ENCODE measurements at places on chromosomes 11 and 22. TPM values are rescaled to one million over a fixed set of nuclear protein-coding genes. Genes with fewer than 3 reads are reported as not detected.

GRCh38 chr11:19368726-19369375, 128.1 kb upstream of the E2F8 start:
- no peaks in the 10 kb centered on the region for H3K27me3 ChIP-seq
- no peak overlapping the region for H3K4me3 ChIP-seq
- H3K36me3 ChIP-seq, result no peaks in the 10 kb centered on the region

The GRM5 gene
- polyA plus RNA-seq, result 0.01 TPM

The FIBIN gene
- 14.9 TPM for polyA plus RNA-seq

The DDT gene
- polyA plus RNA-seq, result 79.8 TPM

The NCR3LG1 gene
- 5.2 TPM for polyA plus RNA-seq

GRCh38 chr11:134332189-134332631, 422 bp downstream of the GLB1L2 start:
- DNase-seq, result no peak
- H3K4me1 ChIP-seq, result no peaks in the 10 kb centered on the region
- no peak overlapping the region for H3K27ac ChIP-seq
- no peak overlapping the region for H3K4me3 ChIP-seq

The THRSP gene
- polyA plus RNA-seq, result 0.19 TPM

DNA sequence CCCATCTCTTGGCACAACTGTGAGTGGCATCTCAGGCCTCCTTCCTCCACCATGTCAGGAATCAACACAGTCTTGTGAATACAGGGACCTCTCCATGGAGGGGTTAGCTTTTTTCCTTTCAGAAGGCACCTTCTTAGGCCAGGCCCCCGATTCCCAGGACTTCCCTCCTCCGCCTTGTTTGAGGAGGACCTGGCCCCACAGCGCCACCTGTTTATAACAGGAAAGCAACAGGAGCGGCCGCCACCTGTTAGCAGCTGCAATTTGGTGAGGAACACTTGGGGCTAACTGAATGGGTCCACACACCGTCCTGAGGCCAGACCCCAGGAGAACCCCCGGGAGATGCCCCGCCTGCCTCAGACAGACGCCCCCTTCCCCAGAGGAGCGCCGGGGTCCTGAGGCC, 3.8 kb upstream of the PKP3 start:
- H3K27ac ChIP-seq, result no peak overlapping the region
- no peak overlapping the region for H3K4me3 ChIP-seq
- no peak for DNase-seq
- H3K36me3 ChIP-seq, result no peaks in the 10 kb centered on the region
- H3K27me3 ChIP-seq, result peaks cover 4% of the 10 kb centered on the region
- peaks cover 10% of the 10 kb centered on the region for H3K4me1 ChIP-seq

The SCGB1C1 gene
- polyA plus RNA-seq, result not detected

The C11orf21 gene
- polyA plus RNA-seq, result not detected

DNA sequence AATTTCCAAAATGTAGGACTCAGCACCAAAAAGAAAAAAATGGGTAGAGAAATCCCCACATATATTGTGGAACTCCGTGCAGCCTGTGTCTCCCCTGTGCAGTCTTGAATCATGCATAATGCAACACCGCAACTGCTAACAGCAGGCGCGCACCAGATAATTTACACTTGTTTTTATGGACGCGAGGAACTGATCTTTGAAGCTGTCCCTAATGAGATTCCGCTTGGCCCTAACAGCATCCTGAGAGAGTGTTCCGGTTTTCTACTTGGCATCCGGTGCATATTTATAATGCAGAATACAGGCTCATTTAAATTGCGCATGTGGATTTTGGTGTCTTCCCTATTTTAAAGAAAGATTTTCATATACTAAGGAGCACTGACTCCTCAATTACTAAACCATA, 21.1 kb downstream of the MPPED2 start:
- DNase-seq, result no peak
- no peak overlapping the region for H3K4me3 ChIP-seq
- H3K27me3 ChIP-seq, result no peaks in the 10 kb centered on the region
- H3K4me1 ChIP-seq, result no peaks in the 10 kb centered on the region
- no peak overlapping the region for H3K27ac ChIP-seq

DNA sequence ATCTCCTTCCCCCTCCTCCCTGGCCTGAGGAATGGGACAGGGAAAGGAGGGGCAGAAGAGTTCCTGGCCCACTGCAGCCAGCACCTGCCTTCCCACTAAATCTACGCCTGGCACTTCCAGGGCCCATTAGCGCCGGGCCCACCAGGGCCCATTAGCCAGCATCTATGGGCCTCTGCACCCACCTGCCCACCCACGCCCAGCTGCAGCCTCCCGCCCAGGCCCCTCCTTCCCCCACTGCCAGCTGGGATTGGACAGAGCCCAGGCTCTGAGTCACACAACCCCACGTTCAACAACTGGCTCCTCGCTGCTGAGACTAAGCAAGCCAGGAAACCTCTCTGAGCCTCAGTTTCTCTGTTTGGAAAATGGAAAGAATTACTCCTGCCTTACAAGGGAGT, 48.7 kb downstream of the CYTH4 start:
- no peaks in the 10 kb centered on the region for H3K36me3 ChIP-seq
- peak; percentile 79 for DNase-seq
- H3K4me3 ChIP-seq, result no peak overlapping the region
- H3K27ac ChIP-seq, result no peak overlapping the region

The TMEM86A gene
- polyA plus RNA-seq, result 0.21 TPM

GRCh38 chr22:23239429-23239828, 59.1 kb downstream of the BCR start:
- peaks cover 13% of the 10 kb centered on the region for H3K4me1 ChIP-seq
- no peak overlapping the region for H3K27ac ChIP-seq
- no peaks in the 10 kb centered on the region for H3K27me3 ChIP-seq
- no peak for DNase-seq
- H3K36me3 ChIP-seq, result no peaks in the 10 kb centered on the region

The SEPTIN3 gene
- 0.05 TPM for polyA plus RNA-seq

DNA sequence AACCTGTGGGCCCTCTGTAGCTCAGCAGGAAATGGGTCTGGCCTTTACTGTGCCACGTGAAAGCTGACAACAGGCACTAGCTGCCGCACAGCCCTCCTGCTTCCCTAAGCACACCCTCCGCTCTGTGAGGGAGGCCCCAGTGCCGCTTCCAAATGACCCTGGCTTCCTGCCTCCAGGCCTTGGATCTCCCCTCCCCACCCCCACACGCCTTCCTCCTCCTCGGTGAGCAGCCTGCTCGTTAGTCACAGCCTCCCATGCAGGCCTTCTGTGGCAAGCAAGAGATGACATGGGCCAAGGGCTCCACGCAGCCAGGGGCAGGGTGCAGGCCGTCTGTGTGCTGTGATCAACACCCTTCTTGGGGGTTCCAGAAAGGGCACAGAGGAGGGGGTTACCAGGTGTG, 15.3 kb upstream of the RASL10A start:
- H3K4me1 ChIP-seq, result peaks cover 8% of the 10 kb centered on the region
- H3K27me3 ChIP-seq, result no peaks in the 10 kb centered on the region
- peaks cover 12% of the 10 kb centered on the region for H3K36me3 ChIP-seq
- H3K27ac ChIP-seq, result no peak overlapping the region

The HTR3A gene
- polyA plus RNA-seq, result not detected

DNA sequence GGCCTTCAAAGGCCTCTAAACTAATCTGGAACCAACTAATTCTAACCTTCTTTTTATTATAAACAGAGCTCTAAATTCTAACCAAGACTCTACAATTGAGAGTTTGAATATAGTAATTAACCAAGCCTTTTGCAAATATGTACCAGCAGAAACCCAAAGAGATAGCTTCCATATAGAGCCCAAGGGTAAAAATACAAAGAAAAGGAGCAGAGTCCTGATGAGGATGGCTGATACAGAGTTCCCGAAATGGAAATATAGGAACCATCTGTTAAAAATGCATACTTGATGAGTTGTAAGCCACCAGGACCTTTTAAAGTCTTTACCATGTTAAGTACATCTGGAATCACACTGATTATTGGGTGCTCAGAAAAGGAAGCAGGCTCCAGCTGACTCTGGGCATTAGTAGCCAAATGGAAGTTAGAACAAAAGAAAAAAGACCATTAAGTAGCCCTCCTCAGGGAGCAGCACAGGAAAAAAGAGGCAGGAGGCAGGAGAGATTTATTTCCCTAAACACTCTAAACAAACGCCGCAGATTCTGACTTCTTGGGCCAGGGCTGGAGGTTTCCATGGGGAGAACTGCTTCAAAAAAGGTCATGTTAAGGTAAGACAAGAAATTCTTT, 463.1 kb upstream of the FAT3 start:
- no peaks in the 10 kb centered on the region for H3K27me3 ChIP-seq
- no peak for DNase-seq
- H3K36me3 ChIP-seq, result no peaks in the 10 kb centered on the region
- no peak overlapping the region for H3K4me3 ChIP-seq
- H3K4me1 ChIP-seq, result no peaks in the 10 kb centered on the region

DNA sequence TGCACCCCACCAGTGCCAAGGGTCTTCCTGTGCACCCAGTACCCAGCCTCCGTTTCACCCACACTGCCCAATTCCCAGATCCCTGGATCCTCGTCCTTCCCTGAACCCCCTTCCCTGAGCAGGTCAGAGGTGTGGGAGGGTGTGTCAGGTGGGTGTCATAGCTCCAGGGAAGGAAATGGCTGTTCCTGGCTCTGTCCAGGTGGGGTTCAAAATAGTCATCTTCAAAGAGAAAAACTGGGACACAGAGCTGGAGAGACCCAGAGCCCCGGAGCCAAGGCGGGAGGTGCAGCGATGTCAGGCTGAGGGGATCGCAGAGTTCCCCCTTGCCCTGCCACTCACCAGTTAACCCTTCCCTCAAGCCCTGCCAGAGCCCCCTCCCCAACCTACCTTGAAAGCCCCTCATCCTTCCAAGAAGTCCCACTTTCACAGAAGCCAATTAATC, 698 bp downstream of the C1QTNF4 start:
- DNase-seq, result no peak
- H3K4me3 ChIP-seq, result peak overlapping the region; percentile 47
- no peaks in the 10 kb centered on the region for H3K36me3 ChIP-seq
- no peak overlapping the region for H3K27ac ChIP-seq
- no peaks in the 10 kb centered on the region for H3K4me1 ChIP-seq
- H3K27me3 ChIP-seq, result peaks cover 41% of the 10 kb centered on the region

The OR2D2 gene
- polyA plus RNA-seq, result not detected

GRCh38 chr11:29734287-29734686, 282.5 kb downstream of the KCNA4 start:
- H3K4me1 ChIP-seq, result no peaks in the 10 kb centered on the region
- no peak overlapping the region for H3K4me3 ChIP-seq
- no peaks in the 10 kb centered on the region for H3K27me3 ChIP-seq
- no peak overlapping the region for H3K27ac ChIP-seq
- no peaks in the 10 kb centered on the region for H3K36me3 ChIP-seq

The CYP2D6 gene
- 0.06 TPM for polyA plus RNA-seq

DNA sequence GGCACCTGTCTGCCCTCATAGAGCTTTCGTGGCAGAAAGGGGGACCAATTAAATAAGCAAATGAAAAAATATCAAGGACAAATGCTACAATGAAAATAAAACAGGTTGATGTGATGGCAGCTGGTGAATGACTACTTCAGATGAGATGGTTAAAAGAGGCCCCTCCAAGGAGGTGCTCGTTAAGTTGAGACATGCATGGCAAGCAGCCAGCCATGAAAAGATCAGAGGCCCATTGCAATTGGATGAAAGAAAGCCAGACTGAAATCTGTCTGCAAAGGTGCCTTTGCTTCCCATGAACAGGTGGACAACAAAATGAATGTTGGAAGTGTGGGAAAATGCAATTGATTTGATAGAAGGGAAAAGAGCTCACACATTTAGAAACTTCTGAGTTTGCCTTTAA, 848 bp upstream of the TRPC6 start:
- no peaks in the 10 kb centered on the region for H3K4me1 ChIP-seq
- H3K27ac ChIP-seq, result no peak overlapping the region
- no peak for DNase-seq
- no peak overlapping the region for H3K4me3 ChIP-seq
- H3K36me3 ChIP-seq, result no peaks in the 10 kb centered on the region

The SHISAL1 gene
- polyA plus RNA-seq, result 2.0 TPM

DNA sequence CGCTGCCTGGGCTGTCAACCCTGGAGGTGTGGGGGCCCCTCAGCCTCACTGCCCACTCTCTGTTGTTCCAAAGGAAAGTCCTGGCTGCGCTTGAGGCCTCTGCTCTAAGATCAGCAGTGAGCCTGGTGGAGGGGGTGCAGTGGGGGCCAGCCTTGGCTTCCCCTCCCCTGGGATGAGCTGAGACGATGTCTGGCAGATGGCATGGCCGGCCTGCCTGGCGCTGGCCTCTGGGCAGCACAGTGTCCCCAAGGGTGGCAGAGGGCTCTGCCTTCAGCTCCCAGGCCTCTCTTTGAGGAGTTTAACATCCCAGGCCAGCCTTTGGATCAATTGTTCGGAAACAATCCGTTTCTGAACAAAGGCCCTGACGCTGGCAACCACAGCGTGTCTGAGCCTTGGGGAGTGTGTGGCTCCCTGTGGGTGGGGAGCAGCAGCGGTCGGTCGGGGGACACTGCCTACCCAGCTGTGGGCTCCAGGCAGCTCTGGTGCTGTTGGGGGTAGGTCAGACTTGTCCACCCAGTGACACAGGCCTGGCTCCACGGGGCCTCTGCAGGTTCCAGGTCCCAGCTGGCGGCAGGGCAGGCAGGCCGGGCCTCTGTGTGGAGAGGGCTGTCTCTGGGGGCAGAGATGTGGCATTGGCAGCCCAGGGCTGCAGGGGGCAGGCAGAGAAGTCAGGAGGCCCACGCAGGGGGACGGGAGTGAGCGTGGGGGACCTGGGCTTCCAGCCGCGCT, 12.1 kb downstream of the TSPAN4 start:
- no peak overlapping the region for H3K27ac ChIP-seq
- peaks cover 8% of the 10 kb centered on the region for H3K36me3 ChIP-seq
- H3K4me3 ChIP-seq, result no peak overlapping the region
- H3K27me3 ChIP-seq, result no peaks in the 10 kb centered on the region
- peaks cover 17% of the 10 kb centered on the region for H3K4me1 ChIP-seq

The PATL1 gene
- 66.4 TPM for polyA plus RNA-seq

- peaks cover 18% of the 10 kb centered on the region for H3K27me3 ChIP-seq
- H3K36me3 ChIP-seq, result no peaks in the 10 kb centered on the region
- peak; percentile 26 for DNase-seq
- no peak overlapping the region for H3K27ac ChIP-seq
- H3K4me1 ChIP-seq, result no peaks in the 10 kb centered on the region
Observed at GRCh38 chr22:35517769-35518530, 22.7 kb upstream of the RASD2 start.

DNA sequence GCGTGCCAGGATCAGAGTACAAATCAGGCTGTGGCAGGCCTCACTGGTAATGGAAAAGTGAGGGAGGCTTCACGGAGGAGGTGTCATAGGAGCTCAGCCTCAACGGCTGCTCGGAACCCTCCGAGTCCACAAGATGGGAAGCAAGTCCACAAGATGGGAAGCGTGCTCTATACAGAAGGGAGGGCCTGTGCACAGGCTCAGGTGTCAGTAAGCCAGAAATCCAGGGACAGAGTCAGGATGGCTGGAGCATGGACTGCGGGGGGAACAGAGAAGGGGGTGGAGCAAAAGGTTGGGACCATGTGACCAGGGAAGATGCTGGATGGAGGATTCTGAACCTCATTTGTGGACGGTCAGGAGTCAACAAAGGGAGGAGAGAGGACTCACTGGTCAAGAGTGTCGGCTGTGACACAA, 3.4 kb upstream of the DPP3 start:
- H3K27ac ChIP-seq, result no peak overlapping the region
- peaks cover 3% of the 10 kb centered on the region for H3K4me1 ChIP-seq
- no peaks in the 10 kb centered on the region for H3K27me3 ChIP-seq
- no peak overlapping the region for H3K4me3 ChIP-seq
- H3K36me3 ChIP-seq, result peaks cover 6% of the 10 kb centered on the region

The NARS2 gene
- polyA plus RNA-seq, result 15.3 TPM

- H3K36me3 ChIP-seq, result no peaks in the 10 kb centered on the region
- no peak for DNase-seq
- H3K4me3 ChIP-seq, result no peak overlapping the region
- H3K4me1 ChIP-seq, result no peaks in the 10 kb centered on the region
Observed at GRCh38 chr22:44131412-44131811, 49.3 kb upstream of the PARVG start.

The ZNF408 gene
- 4.2 TPM for polyA plus RNA-seq

All from fibroblast of lung (primary cell).